ENCODE measurements at places on chromosomes 1 and 21. TPM values are rescaled to one million over a fixed set of nuclear protein-coding genes. Genes with fewer than 3 reads are reported as not detected.

Gene IVL
- not detected for polyA plus RNA-seq

GRCh38 chr1:67540025-67540732, 110.0 kb upstream of the SERBP1 start:
- no peak for DNase-seq

DNA sequence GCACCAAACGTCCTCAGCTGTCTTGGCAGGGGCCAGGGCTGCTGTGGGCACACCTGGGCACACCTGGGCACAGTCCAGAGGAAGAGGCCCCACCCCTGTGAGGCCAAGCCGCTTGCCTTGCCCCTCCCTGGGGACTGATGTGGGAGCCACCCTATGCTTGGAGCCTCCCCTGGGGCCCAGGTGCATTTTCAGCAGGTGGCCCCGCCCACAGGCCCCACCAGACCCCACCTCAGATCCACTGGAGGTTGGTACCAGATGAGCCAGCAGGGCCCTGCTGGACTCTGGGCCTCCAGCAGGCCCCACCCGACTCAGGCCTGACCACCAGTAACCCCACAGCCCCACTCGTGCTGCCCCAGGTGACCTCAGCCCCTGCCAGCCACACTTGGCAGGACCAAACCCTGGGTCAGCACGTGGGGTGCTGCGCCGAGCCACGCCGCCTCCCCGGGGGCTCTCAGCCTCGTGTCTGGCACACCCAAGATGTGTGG, 8.8 kb downstream of the SLC19A1 start:
- no peak for DNase-seq

DNA sequence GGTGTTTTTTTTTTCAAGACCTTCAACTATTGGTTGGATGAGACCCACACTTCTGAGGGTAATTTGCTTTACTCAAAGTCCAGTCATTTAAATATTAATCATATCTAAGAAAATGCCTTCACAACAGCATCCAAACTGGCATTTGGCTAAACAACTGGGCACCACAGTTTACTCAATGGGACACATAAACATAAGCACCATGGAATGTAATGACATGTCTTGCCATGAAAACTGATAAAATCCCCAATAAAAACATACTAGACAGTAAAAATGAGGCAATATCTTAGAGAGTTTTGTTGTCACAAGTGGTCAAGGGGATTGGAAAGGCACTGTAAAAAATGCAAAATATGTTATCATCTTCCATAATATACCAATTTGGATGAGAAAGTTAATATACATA, 838.8 kb upstream of the ADAMTS5 start:
- DNase-seq: no peak

- DNase-seq: no peak
Measured at GRCh38 chr1:100581096-100581705, 43.3 kb downstream of the GPR88 start.

GRCh38 chr1:25800703-25801377, 847 bp downstream of the SELENON start:
- DNase-seq: no peak

GRCh38 chr1:34885405-34886247, 26.1 kb upstream of the SMIM12 start:
- DNase-seq: no peak

- DNase-seq: no peak
Measured at GRCh38 chr1:30729901-30730300, 6.5 kb upstream of the MATN1 start.

All from right lung (tissue), 10 donors.